ENCODE measurements at places on chromosomes 4 and X. TPM values are rescaled to one million over a fixed set of nuclear protein-coding genes. Genes with fewer than 3 reads are reported as not detected.

- DNase-seq = no peak
These were observed 19.6 kb downstream of the MND1 start for GRCh38 chr4:153364061-153364460.

DNA sequence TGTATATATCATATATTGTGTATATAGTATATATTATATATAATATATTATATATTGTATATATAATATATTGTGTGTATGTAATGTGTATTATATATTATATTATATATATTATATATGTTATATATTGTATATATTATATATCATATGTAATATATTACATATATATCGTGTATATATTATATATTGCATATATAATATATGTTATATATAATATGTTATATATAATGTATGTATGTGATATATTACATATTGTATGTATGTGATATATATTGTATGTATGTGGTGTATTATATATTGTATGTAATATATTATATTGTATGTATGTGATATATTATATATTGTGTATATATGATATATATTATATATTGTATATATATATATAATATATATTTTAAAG, 30.5 kb downstream of the RAB40A start:
- no peak for DNase-seq

UGDH gene
- total RNA-seq = 104 TPM

DNA sequence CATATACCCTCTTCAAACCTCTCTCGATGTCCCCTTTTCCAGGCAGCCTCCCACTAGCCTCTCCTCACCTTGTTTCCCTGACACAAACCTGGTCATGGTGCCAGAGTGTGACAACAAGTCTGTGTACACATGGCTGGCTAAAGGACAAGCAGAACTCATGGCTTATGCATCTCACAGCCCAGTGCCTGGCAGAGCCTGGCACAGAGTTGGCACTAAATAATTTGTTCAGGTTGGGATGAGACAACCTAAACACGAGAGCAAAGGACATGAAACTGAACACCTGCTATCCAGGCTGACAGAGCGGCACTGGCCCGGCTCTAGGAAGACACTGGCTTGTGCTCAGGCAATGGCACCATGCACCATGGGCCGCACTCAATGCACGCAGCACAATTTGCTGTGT, 48.2 kb upstream of the FGFBP2 start:
- DNase-seq = no peak

CCNA2 gene
- 89.0 TPM for total RNA-seq

All from H9 (cell line).